SHP77 treated with DMSO at 0.1 percent for 48 hours (cell line): ENCODE measurements at places on chromosomes 13 and 19.
A peak's percentile ranks its signal among the peaks of the same experiment; 100 is the strongest.

DNA sequence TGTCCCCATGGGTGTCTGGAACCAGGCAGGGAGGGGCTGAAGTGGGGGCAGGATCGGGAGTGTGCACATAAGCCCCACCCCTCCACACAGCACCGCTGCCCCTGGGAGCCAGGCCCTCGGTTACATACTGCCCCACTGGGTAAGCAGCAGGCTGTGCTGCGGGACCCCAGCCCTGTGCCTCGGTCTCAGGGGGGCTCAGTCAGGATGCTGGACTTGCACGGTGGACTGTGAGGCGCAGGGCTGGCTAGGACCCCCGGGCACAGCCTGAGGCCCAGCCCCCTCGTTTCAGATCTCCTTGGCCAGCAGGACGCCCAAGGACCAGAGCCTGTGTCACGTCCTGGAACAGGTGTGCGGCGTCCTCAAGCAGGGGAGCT lies 16.3 kb downstream of the MPND start:
- DNase-seq: no peak

DNA sequence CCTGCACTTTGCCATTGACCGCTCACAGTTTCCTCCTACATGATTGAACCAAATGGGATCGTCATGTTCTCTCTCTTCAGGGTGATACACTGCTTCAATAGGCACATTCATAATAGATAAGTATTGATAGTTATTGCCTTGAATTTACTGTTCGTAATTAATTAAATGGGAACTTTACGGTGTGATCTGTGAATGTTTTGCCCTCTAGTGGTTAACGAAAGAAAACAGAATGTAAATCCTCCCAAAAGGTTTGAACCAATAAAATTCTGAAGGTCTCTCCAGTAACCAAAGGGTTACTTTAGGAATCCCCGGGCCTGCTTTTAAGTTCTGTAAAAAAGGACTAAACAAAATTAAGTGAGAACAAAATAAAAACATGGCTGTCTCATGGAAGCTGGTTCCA lies 389.3 kb downstream of the DACH1 start:
- no peak for DNase-seq

DNA sequence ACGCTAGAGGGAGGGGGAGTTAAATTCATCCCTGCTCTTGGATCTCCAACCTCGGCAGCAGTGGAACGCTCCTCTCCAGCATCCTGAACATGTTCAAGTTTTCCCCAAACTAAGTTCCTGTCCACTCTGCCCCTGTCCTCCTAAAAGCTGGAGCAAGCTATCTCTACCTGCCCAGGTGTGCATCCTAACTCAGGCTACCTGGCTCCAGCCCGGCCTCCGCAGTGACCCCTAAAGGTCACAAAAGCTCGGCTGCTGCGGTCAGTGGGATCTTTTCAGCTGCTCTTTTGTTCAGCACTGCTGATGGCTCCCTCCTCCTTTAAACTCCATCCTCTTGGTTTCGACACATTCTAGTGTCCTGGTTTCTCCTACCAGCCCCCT lies 1.4 kb downstream of the DCUN1D2 start:
- no peak for DNase-seq

DNA sequence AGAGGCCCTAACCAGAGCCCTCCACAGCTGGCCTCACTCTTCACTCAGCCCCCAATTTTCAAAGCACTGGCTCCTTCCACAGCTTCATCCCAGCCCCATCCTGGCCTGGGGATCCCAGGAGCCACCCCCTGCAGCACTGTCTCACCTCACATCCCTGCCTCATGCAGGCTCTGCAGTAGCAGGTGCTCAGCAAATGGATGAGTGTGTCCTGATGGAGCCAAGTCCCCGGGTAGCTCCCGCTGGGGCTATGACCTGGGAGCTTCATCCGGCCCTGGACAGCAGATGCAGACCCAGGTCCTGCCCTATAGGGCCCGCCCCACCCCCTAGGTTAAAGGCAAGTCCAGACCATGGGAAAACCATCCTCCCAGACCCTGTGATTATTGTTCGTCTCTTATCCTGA lies 143.2 kb upstream of the ZNF507 start:
- DNase-seq: no peak

DNA sequence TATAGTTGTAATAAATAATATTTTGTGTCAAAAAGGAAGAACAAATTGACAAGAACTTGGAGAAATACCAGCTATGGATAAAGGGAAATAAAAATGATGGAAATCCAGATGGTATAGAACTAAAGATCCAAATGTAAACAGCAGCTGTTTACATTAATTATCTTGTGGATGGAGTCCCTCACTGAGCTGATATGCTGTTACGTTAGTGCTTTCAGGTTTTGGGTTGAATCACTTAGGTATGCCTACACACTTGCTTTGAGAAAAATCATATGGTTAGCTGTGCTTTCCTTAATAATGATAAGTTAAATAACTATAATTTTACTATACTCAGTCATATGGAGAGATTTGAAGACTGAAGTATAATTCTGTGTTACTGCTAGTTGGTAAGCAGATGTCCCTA lies 27.7 kb downstream of the WASF3 start:
- DNase-seq: no peak

GRCh38 chr13:32887617-32888016 lies 128.6 kb upstream of the KL start:
- DNase-seq: no peak

- DNase-seq: peak; percentile 29
These were observed 25.3 kb upstream of the TBC1D4 start for GRCh38 chr13:75507027-75508001.

DNA sequence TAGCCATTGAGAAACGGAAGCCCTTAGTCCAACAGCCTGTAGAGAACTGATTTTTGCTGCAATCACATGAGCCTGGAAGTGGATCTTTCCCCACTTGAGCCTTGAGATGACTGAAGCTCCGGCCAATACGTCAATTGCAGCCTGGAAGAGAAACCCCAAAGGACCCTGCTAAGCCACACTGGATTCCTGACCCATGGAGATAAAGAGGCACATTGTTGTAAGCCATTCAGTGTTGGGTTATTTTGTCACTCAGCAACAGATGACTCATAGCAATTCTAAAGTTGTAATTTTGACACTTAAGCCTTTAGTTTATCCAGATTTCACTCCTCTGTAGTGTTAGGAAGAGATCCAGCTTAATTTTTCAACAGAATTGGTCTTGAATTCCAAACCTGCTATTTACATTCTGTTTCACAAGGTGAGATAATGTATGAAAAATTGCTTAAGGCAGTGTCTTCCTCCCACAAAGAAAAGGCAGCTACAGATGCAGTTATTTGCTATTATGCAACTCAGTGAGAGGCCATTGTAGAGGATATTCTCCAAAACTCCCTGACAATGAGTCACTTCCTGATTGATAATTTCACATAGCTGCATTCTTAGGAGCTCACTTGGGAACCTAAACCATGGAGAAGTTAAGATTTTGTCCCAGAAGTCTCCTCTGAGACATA lies 59.4 kb upstream of the TSHZ3 start:
- DNase-seq: no peak

DNA sequence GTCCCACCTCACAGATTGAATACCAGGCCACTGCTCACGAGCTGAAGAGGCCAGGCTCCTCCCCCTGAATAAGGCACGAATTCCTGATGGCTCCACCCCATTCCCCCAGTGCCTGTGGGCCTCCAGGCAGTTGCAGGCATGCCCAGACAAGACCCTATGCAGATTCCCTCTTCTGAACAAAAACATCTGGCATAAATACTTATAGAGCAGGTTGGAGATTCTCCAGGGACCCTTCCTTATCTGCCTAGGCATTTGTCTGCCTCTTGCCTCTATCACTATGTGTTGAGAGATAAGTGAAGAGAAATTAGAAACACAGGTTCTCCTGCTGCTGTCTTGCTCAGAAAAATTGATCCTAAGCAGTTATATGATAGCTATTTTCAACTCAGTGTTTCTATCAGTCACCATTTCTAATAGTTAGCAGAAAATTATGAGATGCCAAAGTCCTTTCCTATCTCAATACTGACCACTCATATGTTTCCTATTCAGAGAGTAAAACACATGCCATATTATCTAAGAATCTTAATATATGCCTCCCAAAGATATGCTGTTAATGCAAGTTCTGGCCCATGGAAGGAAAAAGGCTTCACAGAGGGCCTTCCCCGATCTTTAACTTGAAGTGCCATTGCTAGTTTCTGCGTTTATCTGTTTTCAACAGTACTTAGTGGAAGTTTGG lies 364.0 kb downstream of the KCTD12 start:
- DNase-seq: no peak

- no peak for DNase-seq
These were observed 373.4 kb downstream of the SLITRK1 start for GRCh38 chr13:83508771-83509301.

- DNase-seq: no peak
These were observed 12.5 kb downstream of the CRTC1 start for GRCh38 chr19:18696023-18696422.

- DNase-seq: peak; percentile 3
These were observed 2.2 kb downstream of the S1PR2 start for GRCh38 chr19:10228920-10229319.

GRCh38 chr13:113740661-113741060 lies 18.4 kb upstream of the TMEM255B start:
- DNase-seq: no peak

GRCh38 chr19:29512748-29513147 lies 13.0 kb upstream of the VSTM2B start:
- DNase-seq: no peak

GRCh38 chr13:105764486-105764885 lies 771.0 kb downstream of the EFNB2 start:
- no peak for DNase-seq

DNA sequence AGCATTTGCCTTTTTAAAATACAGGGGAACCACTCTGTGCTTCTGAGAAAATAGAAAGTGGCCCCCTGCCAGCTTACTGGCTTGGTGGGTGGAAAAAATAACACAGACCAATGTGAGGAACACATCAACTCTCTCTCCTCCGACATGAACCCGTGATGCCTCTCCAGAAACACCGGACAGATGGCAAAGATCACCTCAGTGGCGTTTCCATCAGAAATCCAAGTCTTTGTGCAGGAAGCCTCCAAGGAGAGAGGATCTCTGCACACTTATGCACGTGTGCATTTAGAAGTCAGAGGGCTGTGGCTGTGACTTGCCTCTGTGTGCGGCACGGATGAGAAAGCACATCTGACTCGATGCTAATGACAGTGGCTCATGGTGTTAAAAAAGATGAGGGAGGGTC lies 112.3 kb upstream of the KLF12 start:
- no peak for DNase-seq

- no peak for DNase-seq
These were observed 65.1 kb downstream of the FLT1 start for GRCh38 chr13:28429685-28430290.

DNA sequence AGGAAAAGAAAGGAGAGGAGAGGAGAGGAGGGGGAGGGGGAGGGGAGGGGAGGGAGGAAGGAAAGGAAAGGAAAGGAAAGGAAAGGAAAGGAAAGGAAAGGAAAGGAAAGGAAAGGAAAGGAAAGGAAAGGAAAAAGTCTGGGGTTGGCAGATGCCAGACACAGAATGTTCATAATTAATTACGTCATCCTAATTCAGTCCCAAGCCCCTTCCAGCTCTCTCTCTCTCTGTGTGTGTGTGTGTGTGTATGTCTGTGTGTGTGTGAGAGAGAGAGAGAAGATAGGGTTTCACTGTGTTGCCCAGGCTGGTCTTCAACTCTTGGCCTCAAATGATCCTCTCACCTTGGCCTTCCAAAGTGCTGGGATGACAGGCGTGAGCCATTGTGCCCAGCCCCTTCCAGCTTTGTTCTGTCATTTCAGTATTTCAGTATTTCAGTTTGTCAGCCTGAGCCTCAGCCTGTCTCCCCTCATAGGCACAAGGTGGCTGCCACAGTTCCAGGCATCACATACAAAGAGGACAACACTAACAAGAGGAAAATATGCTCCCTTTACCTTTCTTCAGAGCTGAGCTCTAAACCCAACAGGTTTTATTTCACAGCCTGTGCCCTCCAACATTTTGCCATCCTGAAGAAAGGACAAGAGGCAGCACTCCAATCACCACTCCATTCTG lies 14.6 kb downstream of the IFNL3 start:
- DNase-seq: no peak

GRCh38 chr19:46201454-46202310 lies 27.9 kb upstream of the IGFL1 start:
- no peak for DNase-seq

DNA sequence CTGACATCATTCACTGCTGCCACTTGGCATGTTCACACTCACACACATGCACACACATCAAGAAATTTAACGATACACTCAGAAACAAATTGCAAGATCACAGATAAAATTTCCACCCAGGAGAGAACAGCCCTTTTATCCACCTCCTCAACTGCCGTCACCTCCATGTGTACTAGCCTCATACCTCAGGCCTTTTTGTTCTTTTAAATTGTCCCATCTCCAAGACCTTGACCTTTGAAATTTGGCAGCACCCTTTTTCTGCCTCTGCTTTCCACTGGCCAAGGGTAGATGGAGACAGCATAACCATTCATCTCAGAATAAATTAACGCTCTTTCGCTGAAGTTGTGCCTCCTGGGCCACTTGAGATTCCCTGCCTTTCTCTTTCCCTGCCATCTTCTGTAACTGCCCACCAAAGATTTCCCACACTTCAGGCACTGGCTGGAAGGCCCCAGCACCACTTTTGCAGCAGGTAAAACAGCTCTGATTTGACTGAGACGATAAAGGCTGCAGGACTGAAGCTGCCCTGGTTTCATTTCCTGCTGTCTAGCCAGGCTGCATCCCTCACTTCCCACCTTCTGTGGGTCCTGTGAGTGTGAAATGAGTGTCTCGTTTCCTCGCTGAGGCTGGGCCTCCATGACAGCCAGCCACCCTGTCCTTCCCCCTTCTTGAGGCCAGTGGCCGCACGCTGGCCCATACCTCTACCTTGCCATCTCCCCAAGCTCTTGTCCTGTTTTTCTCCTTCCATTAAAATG lies 39.3 kb downstream of the MBNL2 start:
- no peak for DNase-seq

DNA sequence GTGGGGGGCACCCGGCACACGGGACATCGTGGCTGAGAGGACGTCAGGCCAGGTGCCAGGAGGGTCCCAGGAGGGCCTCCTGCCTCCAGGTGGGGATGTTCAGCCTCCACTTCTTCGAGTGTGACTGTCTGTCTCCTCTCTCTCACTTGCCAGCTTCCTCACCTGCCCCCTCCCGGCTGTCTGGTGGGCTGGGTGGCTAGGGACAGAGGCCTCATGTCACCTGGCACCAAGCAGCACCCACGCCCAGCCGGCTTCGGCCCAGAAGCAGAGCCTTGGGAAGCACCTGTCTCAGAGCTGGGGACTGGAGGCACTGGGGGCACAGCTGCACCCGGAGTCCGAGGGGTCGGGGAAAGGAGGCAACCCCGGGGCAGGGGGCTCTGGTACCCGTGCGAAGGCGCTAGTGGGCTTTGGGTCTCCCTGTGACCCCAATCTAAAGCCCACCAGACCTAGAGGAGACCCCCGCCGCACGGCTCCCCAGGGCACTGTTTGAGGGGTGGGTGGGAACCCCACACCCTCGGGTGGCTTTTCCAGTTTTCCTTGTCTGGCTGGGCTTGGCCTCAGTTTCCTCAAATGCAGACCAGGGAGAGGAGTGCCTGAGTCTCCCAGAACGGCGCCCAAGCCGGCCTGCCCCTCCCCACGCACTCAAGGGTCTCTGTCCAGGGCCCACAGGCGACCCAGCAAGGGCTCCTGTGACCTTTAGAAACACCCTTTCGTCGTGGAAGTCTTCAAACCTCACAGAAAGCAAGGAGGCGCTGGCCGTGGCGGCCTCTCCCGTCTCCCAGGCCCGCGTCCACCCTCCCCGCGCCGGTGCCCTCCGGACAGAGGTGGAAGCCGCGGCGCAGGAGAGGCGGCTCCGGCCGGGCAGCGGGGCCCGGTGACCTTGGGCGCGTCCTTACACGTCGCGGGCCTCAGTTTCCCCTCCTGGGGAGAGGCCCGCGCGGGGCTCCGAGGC lies 664 bp upstream of the HCN2 start:
- peak; percentile 31 for DNase-seq
